ENCODE measurements at places on chromosomes 7 and 10.
A peak's percentile ranks its signal among the peaks of the same experiment; 100 is the strongest.

GRCh38 chr10:87875929-87876571 lies 12.6 kb downstream of the PTEN start:
- DNase-seq = no peak

GRCh38 chr7:140778568-140778967 lies 82.1 kb downstream of the NDUFB2 start:
- DNase-seq = no peak

GRCh38 chr10:47370015-47370767 lies 13.9 kb downstream of the ZNF488 start:
- DNase-seq = no peak

- DNase-seq = no peak
Measured at GRCh38 chr10:43254881-43255633, 11.8 kb downstream of the RASGEF1A start.

- peak; percentile 8 for DNase-seq
Measured at GRCh38 chr7:65371468-65371867, 2.2 kb upstream of the ZNF92 start.

DNA sequence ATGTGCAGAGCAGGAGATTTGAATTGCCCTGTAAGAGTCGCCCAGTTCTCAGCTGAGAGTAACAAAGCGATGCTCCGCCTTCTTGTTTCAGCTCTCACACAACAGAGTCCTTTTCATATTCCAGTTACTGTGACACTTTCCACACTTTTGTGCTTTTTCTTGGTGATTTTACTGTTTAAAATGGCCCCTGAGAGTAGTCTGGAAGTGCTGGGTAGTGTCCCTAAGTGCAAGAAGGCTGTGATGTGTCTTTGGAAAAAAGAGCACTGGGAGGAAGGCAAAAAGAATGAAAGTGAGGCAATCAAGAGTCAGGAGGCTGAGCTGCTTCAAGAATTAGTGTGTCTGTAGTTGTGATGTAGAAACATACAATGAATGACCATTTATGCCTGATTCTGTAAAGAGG lies 201.2 kb upstream of the SEMA3E start:
- DNase-seq = no peak

GRCh38 chr10:68742397-68742796 lies 21.4 kb downstream of the CCAR1 start:
- no peak for DNase-seq

- no peak for DNase-seq
Measured at GRCh38 chr7:102047167-102047566, 229.7 kb downstream of the CUX1 start.

- peak; percentile 43 for DNase-seq
Measured at GRCh38 chr7:131692131-131692960, 135.9 kb upstream of the PODXL start.

DNA sequence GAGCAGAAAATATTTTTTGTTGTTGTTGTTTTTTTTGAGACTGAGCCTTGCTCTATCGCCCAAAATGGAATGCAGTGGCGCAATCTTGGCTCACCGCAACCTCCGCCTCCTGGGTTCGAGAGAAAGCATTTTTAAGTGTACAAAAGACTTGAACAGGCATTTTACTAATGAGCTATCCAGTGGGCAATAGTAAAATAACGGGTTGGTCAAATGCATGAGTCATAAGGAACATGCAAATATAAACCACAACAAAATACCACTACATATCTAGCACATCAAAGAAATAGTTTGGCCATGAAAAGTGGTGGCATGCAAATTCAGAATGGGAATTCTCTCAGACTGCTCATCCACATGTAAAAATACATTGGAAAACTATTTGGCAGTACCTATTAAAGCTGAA lies 71.7 kb upstream of the TMEM106B start:
- DNase-seq = no peak

- no peak for DNase-seq
Measured at GRCh38 chr7:28024786-28025334, 155.7 kb downstream of the JAZF1 start.

- no peak for DNase-seq
Measured at GRCh38 chr7:93503088-93503487, 71.4 kb downstream of the CALCR start.

DNA sequence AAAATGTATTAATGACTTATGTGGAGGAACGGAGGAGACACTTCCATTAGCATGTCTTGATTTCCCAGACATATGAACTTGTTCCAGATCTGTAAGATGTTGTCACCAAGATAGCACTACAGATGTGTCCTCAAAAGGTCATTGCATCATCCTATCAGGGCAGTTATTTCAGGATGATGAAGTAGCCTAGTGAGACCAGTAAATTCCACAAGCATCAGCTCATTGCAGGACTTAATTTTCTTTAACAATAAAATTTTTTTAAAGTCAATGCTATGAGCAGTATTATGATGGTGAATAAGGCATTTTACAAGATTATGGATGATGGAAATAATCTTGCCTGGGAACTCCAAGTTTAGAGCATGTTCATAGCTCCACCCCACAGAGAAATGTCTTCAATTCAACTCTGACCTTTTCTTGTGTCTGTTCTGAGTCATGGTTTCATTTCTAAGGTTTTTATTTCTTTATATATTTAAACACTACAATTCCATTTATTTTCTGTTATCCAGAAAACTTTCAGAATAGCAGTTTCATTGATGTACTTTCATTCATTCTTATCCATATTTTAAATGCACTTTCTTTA lies 1203.3 kb upstream of the CELF2 start:
- DNase-seq = no peak

DNA sequence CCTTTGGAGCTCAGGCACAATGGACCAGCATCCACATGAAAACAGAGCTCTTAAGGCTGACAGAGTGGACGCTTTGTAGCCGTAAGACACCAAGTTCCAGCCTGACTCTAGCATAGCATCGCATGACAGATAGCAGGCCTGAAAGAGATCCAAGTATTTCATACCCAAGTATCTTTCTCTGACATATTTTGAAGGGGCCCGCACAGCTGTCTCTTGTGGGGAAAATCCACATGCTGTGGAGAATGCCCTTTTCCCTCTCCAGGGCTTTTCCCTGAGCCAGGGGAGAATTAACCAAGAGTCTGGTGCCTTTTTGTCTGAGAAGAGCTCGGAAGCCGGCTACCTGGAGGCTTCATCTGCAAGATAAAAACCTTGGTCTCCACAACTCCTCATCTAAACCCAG lies 51.0 kb downstream of the CFAP46 start:
- no peak for DNase-seq

DNA sequence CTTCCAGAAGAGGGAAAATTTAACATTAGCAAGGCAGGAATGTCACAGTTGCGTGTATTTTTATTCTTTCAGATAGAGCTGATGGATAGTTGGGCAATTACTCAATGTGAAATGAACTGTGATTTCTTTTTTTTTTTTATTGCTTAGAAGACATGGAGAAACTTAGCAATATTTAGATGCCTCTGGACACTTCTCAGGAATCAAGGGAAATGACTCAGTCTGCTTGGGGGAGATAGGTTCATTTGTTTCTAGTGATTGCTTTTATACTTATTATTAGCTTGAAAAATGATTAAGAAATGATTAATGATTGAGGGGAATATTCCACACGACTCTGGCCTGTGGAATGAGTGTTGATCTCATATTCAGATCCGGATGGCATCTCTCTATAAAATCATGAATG lies 33.1 kb upstream of the TBX20 start:
- no peak for DNase-seq

DNA sequence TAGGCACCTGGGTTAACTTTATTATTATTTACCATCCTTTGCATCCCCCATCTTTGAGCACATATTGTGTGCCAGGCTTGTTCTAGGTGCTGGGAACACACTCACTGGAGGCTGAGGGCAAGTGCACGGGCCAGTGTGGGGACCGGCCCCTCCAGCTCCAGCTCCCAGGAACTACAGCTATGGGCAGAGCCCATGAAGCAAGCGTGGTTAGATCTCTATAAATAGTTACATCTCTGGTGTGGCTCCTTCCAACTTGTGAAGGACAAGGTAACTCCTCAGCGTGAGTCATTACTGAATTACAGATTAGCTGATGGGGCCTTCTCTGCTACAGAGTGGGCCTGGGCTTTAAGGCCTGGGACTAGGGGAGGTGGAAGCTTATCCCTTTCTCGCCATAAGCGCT lies 583.5 kb downstream of the SDK1 start:
- no peak for DNase-seq

- DNase-seq = no peak
Measured at GRCh38 chr10:111161109-111161874, 84.5 kb downstream of the ADRA2A start.

GRCh38 chr7:41907444-41907843 lies 204.6 kb upstream of the INHBA start:
- no peak for DNase-seq

GRCh38 chr7:122298131-122298530 lies 6.4 kb downstream of the FEZF1 start:
- no peak for DNase-seq

DNA sequence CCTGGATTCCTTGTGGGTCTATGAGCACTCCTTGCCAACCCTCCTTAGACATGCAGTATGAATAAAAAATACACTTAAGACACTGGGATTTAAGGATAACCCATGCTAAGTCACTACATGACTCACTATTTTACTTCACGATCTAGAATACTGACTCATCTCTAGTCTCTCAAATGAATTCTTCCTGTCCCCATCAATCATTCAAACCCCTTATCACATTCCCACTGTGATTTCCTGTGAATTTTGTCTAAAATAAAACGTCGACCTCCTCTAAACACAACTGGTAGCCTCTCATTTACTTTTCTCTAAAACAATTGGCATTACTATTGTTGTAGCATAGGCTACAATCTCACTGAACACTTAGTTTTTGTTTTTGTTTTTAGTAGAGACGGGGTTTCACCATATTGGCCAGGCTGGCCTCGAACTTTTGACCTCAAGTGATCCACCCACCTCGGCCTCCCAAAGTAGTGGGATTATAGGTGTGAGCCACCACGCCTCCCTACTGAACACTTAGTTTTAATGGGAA lies 3.9 kb upstream of the IQUB start:
- no peak for DNase-seq

- DNase-seq = no peak
Measured at GRCh38 chr10:26479766-26480492, 41.8 kb downstream of the APBB1IP start.

GRCh38 chr7:116426428-116427156 lies 72.9 kb upstream of the CAV2 start:
- no peak for DNase-seq

DNA sequence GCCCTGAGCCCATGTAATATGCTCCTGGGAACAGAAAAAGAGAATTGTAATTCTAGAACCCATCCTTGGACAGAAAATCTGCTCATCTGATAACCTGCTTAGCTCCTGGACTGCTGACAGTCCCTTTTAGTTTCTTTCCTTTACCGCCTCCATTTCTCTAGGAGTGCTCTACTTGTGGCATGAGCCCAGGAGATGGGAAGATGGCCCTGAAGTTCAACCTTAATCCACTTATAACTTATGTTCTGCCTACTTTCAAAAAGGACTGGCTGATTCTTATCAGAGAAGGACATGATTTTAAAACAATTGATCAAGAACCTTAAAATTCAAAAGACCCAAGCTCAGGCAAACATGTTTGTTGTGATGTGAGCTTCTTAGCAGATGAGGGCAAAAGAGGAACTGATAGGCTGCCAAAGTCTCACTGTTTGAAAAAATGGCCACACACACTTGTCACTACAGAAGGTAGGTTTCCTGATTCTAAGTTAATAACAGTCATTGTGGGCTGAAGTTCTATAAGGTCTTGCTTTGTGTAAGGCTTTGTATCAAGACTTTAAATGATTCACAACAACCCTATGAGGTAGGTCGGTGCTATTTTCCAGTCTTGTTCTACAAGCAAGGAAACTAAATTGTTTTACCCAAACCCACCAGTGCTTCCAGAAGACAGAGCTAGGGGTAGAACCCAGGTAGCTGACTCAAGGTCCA lies 94.3 kb upstream of the AFAP1L2 start:
- no peak for DNase-seq

GRCh38 chr7:7820409-7820808 lies 102.0 kb upstream of the RPA3 start:
- DNase-seq = peak; percentile 13

GRCh38 chr10:74282848-74283210 lies 131.8 kb downstream of the ADK start:
- no peak for DNase-seq

- DNase-seq = no peak
Measured at GRCh38 chr10:77713521-77714280, 76.1 kb upstream of the KCNMA1 start.

DNA sequence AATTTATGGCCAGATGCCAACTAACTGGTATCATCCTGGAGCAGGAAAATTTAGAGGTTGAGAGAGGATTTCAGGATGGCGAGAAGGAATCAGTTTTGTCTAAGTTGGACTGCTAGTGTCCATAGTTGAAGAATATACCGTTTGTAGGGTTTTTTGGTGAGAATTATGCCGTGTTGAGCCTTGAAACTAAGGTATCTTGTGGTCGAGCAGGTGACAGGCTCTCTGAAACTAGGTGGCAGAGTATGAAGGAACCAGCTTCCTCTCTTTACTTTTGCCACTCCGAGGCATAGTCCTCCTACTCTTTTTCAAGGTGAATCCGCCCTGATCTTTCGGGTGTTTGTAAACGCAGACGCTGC lies 9.7 kb downstream of the MDFIC start:
- no peak for DNase-seq

- DNase-seq = peak; percentile 79
Measured at GRCh38 chr7:106947244-106947728, 82.2 kb downstream of the PIK3CG start.

DNA sequence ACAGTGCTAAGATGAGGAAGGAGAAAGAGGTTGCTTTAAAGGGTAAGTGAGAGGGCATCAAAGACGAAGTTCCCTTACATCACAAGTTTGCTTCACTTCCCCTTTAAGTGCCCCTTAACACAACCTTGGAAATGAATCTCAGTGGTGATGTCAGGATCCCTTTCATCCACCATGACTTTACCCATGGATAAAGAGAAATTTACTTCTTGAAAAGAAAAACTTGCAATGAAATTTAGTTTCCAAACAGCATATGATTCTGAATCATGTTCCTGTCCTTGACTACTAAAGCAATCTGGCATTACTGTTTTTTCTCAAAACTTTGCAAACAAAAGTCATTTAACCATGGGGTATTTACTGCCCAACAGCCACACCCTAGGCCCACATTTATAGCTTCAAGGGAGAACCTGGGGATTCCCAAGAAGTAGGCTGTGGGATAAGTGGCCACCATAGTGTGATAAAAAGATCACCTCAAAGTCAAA lies 135.9 kb downstream of the ITGB8 start:
- no peak for DNase-seq

DNA sequence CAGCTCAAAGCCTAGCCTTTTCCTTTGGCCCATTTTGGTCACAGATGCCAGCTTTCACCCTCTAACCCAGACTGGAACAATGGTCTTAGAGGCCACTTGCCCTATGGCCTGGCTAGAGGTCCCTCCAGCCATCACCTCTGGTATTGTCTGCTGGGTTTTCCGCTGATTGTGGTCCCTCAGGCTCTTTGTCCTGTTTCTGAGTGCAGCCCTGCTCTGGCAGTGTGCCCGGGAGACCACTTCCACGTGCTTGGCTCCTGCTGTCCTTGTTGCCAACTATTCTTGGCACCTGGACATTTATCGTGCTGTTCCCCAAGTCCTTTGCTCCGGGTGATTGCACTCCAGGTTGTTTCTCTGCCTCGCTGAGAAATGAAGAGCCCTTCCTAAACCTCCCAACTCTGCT lies 53.3 kb upstream of the FAM180A start:
- DNase-seq = peak; percentile 96

- no peak for DNase-seq
Measured at GRCh38 chr7:135169141-135169963, 1.2 kb downstream of the CYREN start.

- DNase-seq = peak; percentile 36
Measured at GRCh38 chr7:148264933-148265557, 325.5 kb upstream of the C7orf33 start.

GRCh38 chr7:140771826-140772225 lies 75.3 kb downstream of the NDUFB2 start:
- no peak for DNase-seq
